ENCODE measurements at places on chromosomes 3 and 15. TPM values are rescaled to one million over a fixed set of nuclear protein-coding genes. Genes with fewer than 3 reads are reported as not detected.

The DNAH12 gene
- 0.24 TPM for polyA plus RNA-seq

The GMPPB gene
- 32.1 TPM for polyA plus RNA-seq

The GOLGA6L26 gene
- not detected for polyA plus RNA-seq

The MKRN3 gene
- 1.5 TPM for polyA plus RNA-seq

The CLDN1 gene
- 27.1 TPM for polyA plus RNA-seq

The ALG1L2 gene
- not detected for polyA plus RNA-seq

The IL17RB gene
- 0.42 TPM for polyA plus RNA-seq

The TRPM1 gene
- 0.13 TPM for polyA plus RNA-seq

The TFRC gene
- 20.8 TPM for polyA plus RNA-seq

The LXN gene
- 7.0 TPM for polyA plus RNA-seq

The B3GALNT1 gene
- 2.4 TPM for polyA plus RNA-seq

The SAMMSON gene
- polyA plus RNA-seq: 0.47 TPM

The TRH gene
- polyA plus RNA-seq: not detected
